ENCODE measurements at places on chromosomes 11 and 22. TPM values are rescaled to one million over a fixed set of nuclear protein-coding genes. Genes with fewer than 3 reads are reported as not detected.

MUC5AC gene
- polyA plus RNA-seq: not detected

KIF18A gene
- 3.9 TPM for polyA plus RNA-seq

CRYBA4 gene
- polyA plus RNA-seq: not detected

DDX25 gene
- 0.12 TPM for polyA plus RNA-seq

SDHD gene
- polyA plus RNA-seq: 169 TPM

SMTNL1 gene
- not detected for polyA plus RNA-seq

CENPM gene
- polyA plus RNA-seq: 15.6 TPM

GGTLC3 gene
- not detected for polyA plus RNA-seq

C11orf86 gene
- polyA plus RNA-seq: 0.08 TPM

APOL1 gene
- 0.56 TPM for polyA plus RNA-seq

Measured in SK-N-SH (cell line).